ENCODE measurements at places on chromosomes 3 and 15. TPM values are rescaled to one million over a fixed set of nuclear protein-coding genes. Genes with fewer than 3 reads are reported as not detected.
A peak's percentile ranks its signal among the peaks of the same experiment; 100 is the strongest.

DNA sequence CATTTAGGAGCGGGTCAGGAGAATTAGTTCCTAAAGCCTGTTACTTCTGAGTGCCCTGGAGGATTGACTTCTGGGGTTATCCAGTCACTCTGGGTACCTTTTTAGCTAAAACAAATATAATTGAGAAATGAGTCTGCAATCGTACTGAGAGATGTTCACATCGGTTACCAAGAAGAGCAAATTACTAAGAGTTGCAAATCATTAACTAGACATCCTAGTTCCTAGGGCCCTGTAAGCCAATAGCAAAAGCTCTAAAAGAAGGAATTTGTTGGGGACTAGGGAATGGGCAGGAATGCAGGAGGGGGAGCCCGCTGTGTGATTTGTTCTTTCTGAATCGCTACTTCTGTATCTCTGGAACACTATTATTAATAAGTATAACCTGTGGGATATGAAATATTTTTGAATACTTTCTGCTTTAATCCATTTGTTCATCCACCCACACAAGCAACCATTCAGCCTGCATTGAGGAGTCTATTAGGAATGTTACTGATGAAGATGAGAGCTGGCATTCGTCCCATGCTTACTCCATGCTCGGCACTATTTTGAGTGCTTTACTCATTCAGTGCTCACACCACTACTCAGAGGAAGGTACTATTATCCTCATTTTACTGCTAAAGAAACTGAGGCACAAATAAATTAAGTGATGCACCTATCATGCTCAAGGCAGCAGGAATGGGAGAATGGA, 31.5 kb upstream of the KY start:
- no peaks in the 10 kb centered on the region for H3K4me1 ChIP-seq
- no peak for DNase-seq
- H3K36me3 ChIP-seq, result no peaks in the 10 kb centered on the region
- no peak overlapping the region for H3K4me3 ChIP-seq
- H3K27ac ChIP-seq, result no peak overlapping the region
- H3K27me3 ChIP-seq, result peaks cover 2% of the 10 kb centered on the region

DNA sequence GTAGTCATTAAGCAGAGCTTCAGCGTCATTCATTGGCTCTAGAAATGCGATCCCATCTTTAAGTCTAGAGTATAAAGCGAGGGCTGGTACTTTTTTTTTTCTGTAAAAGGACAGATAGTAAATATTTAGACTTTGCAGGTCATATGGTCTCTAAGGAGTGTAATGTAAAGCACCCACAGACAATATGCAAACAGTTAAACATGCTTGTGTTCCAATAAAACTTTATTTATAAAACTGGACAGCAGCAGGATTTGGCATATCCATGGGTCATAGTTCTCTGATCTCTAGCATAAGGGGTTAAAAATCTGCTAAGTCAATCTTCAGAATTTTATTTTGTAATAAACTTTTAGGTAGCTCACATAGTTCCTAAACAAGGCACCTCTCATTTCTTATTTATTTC, 226.8 kb upstream of the TBC1D5 start:
- H3K27me3 ChIP-seq, result peaks cover 3% of the 10 kb centered on the region
- H3K27ac ChIP-seq, result no peak overlapping the region
- H3K4me3 ChIP-seq, result no peak overlapping the region
- no peaks in the 10 kb centered on the region for H3K36me3 ChIP-seq

DNA sequence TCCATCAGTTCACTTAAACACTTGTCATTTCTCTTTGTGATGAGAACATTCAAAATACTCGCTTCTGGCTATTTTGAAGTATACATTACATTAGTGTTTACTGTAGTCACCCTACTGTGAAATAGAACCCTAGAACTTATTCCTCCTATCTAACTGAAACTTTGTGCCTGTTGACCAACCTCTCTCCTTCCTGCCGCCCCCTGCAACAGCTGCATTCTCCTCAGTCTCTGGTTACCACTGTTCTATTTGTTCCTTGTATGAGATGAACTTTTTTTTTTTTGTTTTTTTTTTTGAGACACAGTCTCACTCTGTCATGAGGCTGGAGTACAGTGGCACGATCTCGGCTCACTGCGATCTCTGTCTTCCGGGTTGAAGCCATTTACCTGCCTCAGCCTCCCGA, 2.9 kb downstream of the RAD51 start:
- peaks cover 51% of the 10 kb centered on the region for H3K4me1 ChIP-seq
- peaks cover 55% of the 10 kb centered on the region for H3K36me3 ChIP-seq
- H3K4me3 ChIP-seq, result no peak overlapping the region
- no peak for DNase-seq
- peak overlapping the region; percentile 31 for H3K27ac ChIP-seq

Gene BDH1
- 54.2 TPM for total RNA-seq

DNA sequence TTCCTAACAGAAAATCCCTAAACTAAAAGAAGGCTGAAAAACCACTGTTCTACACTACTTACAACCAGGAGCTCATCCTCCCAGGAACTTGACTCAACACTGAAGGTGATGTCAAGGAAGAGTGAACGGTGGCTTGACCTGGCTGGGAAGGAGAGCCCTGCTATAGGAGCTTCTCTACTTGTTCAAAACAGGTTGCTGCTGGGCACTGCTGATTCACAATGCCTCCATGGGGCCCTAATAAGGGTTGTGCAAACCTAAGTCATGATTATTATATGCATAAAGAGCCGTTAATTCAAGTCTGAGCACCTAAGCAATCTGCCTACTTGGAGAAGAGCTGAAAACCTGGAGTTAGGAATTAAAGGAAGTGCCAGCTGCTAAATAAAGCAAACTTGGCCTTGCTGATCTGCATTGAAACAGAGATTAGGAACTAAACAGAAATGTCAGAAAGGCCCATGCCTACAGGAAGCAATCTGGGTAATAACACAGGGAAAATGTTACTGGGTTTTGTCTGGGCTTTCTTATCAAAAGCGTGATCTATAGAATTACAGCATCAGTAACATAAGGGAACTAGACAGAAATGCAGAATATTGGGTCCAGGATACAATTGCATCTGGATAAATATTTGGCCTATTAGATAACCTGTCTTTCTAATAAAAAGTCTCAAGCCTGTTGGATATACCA, 243.2 kb downstream of the NEK10 start:
- DNase-seq, result no peak
- no peak overlapping the region for H3K4me3 ChIP-seq
- H3K27ac ChIP-seq, result no peak overlapping the region
- H3K4me1 ChIP-seq, result no peaks in the 10 kb centered on the region
- no peaks in the 10 kb centered on the region for H3K36me3 ChIP-seq

Gene NGRN
- 27.4 TPM for total RNA-seq

Gene BCHE
- not detected for total RNA-seq

DNA sequence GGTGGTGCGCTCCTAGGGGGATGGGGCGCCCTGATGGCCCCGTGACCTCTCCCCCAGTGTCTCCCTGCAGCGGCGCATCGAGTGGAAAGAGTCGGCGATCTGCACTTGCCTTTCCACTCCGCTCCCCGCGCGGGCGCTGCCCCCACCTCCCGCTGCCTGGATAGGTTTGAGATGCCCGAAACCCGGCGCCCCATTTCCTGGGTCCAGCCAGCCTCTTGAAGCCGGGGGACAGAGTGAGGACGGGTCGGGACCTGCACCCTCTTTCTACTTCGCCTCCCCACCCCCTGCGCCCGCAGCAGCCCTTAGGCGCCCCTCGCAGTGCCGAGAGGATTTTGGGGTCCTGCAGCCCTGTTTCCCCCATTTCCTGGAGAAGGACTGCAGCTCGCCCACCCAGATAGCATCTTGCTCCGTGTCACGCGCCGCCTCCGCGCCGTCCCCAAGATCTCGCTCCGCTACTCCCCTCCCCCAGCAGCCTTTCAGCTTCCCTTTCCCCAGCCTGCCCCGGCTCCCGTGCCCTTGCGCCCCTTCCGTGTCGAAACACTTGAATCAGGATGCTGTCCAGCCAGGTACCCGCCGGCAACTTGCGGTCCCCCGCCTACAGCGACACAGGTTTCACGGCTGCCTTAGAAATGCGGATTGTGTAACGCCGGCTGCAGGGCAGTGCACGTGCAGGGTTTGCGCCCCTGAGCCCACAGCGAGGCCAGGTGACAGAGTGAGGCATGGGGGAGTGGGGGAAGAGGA, 519 bp downstream of the ABHD6 start:
- H3K4me3 ChIP-seq, result peak overlapping the region; percentile 84
- H3K36me3 ChIP-seq, result no peaks in the 10 kb centered on the region
- H3K27me3 ChIP-seq, result peaks cover 19% of the 10 kb centered on the region
- peak overlapping the region; percentile 47 for H3K27ac ChIP-seq
- DNase-seq, result peak; percentile 69
- peaks cover 11% of the 10 kb centered on the region for H3K4me1 ChIP-seq

Gene CLSTN2
- total RNA-seq, result not detected

DNA sequence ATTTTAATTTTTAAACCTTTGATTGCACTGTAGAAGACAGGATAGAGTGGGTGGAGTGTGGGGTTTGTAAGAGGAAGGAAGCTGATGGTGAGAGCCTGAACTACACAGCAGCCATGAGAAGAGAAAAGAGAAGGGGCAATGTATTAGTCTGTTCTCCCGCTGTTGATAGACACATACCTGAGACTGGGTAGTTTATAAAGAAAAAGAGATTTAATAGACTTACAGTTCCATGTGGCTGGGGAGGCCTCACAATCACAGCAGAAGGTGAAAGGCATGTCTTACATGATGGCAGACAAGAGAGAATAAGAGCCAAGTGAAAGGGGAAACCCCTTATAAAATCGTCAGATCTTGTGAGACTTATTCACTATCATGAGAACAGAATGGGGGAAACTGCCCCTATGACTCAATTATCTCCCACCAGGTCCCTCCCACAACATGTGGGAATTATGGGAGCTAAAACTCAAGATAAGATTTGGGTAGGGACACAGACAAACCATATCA, 37.3 kb downstream of the STARD5 start:
- no peak for DNase-seq
- H3K36me3 ChIP-seq, result peaks cover 8% of the 10 kb centered on the region
- H3K27ac ChIP-seq, result peak overlapping the region; percentile 69
- H3K27me3 ChIP-seq, result no peaks in the 10 kb centered on the region

GRCh38 chr15:57509126-57509525, 82.6 kb upstream of the MYZAP start:
- H3K36me3 ChIP-seq, result no peaks in the 10 kb centered on the region
- H3K27ac ChIP-seq, result no peak overlapping the region
- DNase-seq, result no peak
- H3K4me3 ChIP-seq, result no peak overlapping the region

Gene PEAK1
- 23.6 TPM for total RNA-seq

Gene FBXO40
- total RNA-seq, result not detected

Gene PCOLCE2
- total RNA-seq, result not detected

Gene HHATL
- 0.25 TPM for total RNA-seq

DNA sequence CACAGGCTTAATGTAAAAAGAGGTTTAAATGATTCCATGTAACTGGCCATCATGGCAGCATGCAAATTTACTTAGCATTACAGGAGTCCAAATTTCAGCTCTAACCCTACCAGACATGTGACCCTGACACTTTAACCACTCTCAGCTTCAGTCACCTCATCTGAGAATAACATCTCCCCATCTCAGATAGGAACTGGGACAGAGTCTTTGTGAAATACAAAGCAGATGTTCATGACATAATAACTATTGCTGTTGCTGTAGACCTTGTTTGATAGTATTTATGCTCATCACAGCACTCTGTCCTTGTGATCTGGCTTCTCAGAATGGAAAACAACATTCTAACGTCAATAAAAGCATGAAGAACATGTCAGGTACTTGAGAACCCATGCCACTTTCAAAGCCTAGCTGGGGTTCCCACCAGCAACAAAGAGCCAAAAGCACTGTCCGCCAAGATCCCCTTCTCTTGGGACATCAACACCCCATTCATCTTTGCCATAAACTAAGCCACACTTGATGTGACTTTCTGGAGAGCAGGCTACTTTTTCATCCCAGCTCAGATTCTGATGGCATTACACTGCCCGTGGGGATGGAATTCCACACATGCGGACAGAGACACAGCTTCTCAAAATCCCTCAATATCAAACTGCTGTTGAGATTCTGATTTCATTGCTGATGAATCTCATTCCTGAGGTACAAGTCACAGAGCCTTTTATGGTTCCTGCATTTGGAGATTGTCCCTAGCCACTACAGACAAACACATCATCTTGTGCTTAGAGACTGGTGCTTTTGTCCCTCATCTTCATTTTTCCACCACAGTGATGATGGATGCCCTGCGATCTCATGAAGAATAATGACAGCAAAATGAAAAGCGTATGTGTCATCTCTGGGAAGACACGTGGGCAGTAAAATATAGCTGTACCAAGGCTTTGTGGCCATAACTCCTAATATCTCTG, 202.7 kb downstream of the TNIK start:
- H3K27ac ChIP-seq, result peak overlapping the region; percentile 97
- no peak for DNase-seq
- no peaks in the 10 kb centered on the region for H3K27me3 ChIP-seq
- H3K4me3 ChIP-seq, result no peak overlapping the region
- peaks cover 10% of the 10 kb centered on the region for H3K36me3 ChIP-seq
- peaks cover 81% of the 10 kb centered on the region for H3K4me1 ChIP-seq

Gene PDIA5
- 13.5 TPM for total RNA-seq

DNA sequence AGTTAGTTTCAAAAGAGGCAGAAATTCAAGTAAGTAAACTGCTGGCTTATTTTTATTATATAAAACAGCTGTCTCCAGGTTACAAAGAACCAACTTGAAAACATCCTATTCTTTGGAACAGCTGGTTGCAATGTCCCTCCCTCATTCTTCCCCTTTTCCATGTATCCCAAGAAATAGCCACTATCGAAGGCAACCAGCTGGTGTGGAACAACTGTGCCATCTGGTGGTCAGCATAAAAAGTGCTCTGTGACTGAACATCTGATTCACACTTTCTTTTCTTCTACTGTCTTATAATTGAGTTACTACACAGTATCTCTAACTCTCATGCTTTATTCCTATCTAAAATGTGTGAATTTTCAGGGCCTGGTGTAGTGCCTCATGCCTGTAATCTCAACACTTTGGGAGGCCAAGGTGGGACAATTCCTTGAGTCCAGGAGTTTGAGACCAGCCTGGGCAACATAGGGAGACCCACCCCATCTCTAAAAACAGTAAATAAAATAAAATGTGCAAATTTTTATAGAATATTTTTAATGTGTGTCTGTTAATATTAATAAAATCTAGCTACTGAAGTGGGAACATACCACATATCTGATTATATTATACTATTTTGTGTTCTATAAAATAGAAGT, 9.6 kb downstream of the OSBPL11 start:
- H3K27me3 ChIP-seq, result no peaks in the 10 kb centered on the region
- H3K27ac ChIP-seq, result no peak overlapping the region
- peaks cover 18% of the 10 kb centered on the region for H3K4me1 ChIP-seq

Gene PLSCR5
- not detected for total RNA-seq

Gene CACNA1D
- total RNA-seq, result 2.5 TPM

- no peaks in the 10 kb centered on the region for H3K27me3 ChIP-seq
- no peaks in the 10 kb centered on the region for H3K36me3 ChIP-seq
- no peak overlapping the region for H3K27ac ChIP-seq
- H3K4me1 ChIP-seq, result no peaks in the 10 kb centered on the region
Measured at GRCh38 chr3:174583396-174583795, 275.7 kb upstream of the NAALADL2 start.

DNA sequence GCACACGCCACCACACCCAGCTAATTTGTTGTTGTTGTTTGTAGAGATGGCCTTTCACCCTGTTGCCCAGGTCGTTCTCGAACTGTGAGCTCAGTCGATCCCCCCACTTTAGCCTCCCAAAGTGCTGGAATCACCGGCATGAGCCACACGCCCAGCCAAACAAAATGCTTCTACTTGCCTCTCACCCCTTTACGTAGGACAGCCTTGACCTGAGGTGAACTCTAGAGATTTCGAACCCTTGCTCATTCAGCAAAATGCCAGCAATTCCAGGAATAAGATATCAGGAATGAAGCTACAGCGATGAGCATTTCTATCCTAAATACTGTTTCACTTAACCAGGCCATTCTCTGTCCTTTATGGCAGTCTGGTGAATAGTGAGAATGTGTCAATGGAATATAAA, 135.0 kb downstream of the LRRK1 start:
- H3K4me3 ChIP-seq, result no peak overlapping the region
- no peaks in the 10 kb centered on the region for H3K4me1 ChIP-seq
- DNase-seq, result no peak
- no peak overlapping the region for H3K27ac ChIP-seq
